ENCODE measurements at places on chromosomes 6 and 20.

- DNase-seq = no peak
Observed at GRCh38 chr20:55632592-55632991, 372.7 kb downstream of the CBLN4 start.

GRCh38 chr20:59571551-59572314, 32.6 kb upstream of the PHACTR3 start:
- peak; percentile 29 for DNase-seq

GRCh38 chr6:138052783-138053182, 54.4 kb downstream of the PERP start:
- no peak for DNase-seq

DNA sequence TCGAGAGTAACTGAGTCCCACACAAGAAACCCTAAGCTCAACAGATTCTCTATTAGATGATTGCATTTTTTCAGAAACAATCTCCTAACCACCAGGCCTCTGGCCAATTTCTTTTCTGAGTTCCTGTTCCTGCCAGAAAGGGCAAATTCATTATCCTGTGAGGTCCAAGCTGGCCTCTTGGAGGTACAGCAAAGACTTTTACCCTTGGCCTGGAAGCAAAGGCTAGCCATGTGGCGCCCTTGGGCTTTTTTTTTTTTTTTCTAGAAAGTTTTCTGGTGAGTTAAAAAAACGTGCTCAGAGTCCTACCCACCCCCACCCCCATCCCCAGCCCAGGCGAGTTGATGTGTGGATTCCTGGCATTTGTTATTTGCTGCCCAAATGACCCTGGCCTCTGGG, 59.0 kb upstream of the EEF1A1 start:
- DNase-seq = no peak

GRCh38 chr6:12275107-12275506, 15.1 kb upstream of the EDN1 start:
- DNase-seq = no peak

GRCh38 chr6:40912158-40912946, 126.7 kb downstream of the UNC5CL start:
- DNase-seq = peak; percentile 37

GRCh38 chr6:166221040-166221439, 53.4 kb upstream of the TBXT start:
- DNase-seq = peak; percentile 34

DNA sequence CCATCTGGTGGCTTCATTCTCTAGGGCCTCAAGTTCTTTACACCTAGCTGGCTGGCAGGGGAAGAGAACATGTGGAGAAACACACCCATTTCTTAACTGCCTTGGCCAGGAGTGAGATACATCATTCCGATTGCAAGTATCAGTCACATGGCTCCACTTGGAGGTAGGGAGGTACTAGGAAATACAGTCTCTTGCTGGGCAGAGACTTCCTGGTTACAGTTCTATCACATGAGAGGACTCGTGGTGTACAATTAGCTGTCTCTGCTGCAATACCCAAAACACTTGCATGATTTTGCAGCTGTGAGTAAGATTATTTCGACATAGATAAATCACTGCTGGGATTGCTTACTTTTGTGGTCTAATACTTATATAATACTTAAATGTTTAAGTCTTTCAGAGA, 51.1 kb downstream of the GTF2H5 start:
- no peak for DNase-seq

GRCh38 chr20:9241232-9241692, 172.4 kb downstream of the PLCB4 start:
- no peak for DNase-seq

DNA sequence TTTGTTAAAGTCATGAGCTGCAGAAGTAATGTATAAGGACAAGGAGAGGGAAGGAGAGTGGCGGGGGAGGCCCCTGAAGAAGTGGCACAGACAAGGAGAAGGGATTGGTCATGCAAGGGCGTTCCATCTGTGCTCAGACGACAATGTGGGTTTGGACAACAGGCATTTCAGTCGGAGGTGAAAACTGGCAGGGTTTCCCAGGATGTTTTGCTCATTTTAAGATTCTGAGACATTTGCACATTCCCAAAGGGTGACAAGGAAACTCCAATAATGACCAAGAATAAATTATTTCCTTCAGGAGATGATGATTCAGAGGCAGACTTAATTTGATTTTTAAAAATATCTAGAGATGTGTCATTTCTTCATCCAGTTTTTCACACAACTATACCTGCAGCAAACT, 181.8 kb downstream of the HIVEP2 start:
- DNase-seq = no peak

GRCh38 chr6:4885341-4885933, 109.2 kb downstream of the CDYL start:
- DNase-seq = no peak

DNA sequence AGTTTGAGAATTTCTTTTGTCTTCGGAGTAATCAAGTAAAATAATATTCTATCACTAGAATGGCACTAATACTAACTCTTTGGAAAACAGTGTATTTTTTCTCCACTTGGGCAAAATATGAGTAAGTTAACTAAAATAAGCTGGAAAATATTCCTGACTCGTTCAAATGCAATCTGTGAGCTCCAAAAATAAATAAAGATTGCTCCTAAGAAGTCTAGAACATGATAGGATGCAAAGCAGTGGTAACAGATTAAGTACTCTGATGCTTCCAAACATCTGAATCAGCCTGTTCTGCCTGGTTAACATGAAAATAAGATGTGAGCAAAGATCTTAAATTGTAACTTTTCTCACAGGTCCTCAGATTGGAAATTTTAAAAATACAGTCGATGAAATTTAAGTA, 285.1 kb upstream of the ID4 start:
- DNase-seq = no peak

GRCh38 chr20:49575551-49576060, 7.7 kb upstream of the PTGIS start:
- DNase-seq = no peak
